ENCODE measurements at places on chromosomes 3 and 15.

DNA sequence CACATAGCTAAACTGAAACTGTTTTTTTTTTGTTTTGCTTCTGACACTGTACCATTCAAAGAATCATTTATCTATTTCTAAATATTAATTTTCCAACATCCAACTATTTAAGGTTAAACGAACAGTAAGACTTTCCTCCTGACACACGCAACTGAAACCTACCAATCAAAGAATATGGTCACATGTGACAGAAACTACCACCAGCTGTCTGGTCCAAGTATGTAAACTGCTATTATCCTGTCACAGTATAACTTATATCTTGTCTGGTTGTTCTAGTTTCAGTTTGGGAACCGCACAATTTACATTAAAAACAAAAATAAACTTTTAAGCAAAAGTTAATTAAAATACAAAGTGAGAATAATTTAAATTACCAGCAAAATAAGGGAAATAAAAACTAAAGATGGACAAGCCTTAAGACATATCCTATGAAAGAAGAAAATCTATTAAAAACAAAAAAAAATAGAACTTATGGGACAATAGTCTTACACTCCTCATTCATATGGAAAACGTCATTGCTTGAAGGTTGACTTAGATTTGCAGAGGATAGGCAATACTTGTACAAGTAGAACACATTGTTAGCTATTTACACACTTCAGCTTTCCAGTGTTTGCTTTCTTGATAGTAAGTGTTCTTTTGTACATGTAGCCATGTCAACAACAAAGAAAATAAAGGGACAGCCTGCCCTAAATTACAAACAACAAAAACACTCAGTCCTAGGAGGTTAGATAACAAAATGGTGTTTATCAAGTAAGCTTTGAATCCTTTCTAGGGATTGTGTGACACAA, 26.8 kb upstream of the CHRM5 start:
- DNase-seq: no peak

- DNase-seq: no peak
These were observed 35.6 kb downstream of the LRRFIP2 start for GRCh38 chr3:37138816-37139215.

GRCh38 chr3:55042591-55042990, 114.7 kb upstream of the LRTM1 start:
- DNase-seq: no peak

DNA sequence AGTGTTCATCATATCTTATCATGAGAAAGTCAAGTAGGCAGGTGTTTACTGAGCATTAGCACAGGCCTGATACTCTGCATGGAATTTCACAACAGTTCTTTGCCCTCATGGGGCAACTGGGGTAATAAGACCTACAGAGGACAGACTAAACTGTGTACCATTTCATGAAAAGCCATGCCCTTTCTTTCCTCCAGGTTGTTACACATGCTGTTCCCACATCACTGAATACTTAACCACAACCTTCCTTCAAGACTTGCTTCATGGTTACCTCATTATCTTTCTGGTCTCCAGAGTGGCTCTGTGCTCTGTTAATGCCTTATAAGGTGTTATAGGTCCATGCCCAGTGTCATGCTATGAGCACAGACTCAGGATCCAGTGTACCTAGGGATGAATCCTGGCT, 28.2 kb upstream of the RSL24D1 start:
- no peak for DNase-seq
